SIG-M5 (cell line): ENCODE measurements at places on chromosomes 6 and 20.

DNA sequence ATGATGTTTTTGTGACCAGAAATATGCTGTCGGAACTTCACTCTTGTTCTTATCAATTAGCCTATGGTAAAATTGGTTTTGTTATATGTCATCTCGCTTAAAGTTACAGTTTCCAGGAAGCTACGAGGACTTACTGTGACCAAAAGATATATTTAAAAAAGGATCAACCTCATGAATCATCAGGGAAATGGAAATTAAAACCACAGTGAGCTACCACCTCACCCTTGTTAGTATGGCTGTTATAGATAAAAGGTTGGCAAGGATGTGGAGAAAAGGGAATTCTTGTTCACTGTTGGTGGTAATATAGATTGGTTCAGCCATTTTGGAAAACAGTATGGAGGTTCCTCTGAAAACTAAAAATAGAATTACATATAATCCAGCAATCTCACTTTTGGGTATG is 14.3 kb upstream of the INSM1 start:
- no peak for DNase-seq

DNA sequence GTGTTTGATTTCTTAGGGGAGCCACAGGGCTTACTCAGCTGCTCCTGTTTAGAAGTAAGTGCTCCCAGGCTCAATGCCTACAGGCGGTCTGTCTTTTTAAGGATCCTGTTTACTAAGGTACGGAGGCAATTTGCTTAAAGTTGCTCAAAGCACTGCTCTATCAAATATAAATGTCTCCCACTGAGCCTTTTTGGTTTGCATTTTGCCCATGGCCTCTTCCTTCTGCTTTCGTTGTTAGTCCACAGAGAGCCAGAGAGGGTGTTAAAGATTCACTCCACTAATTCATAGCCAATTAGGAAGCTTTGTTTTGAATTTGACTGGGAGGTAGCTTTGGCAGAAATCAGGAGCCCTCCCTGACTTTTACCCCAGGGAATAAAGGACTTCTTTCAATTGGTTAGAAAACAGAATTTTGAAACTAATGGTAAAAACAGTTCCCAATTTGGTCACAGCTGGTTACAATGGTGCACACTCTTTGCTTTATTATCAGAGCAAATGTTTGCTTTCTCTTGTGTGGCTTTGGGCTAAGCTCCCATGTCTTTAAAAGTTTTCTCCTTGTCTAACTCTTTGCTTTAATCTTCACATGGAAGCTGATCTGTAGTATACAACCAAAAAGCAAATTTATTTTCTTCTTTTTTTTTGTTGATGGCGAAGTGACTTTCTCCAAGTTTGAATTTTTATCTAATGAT is 126.2 kb downstream of the IMPG1 start:
- no peak for DNase-seq

DNA sequence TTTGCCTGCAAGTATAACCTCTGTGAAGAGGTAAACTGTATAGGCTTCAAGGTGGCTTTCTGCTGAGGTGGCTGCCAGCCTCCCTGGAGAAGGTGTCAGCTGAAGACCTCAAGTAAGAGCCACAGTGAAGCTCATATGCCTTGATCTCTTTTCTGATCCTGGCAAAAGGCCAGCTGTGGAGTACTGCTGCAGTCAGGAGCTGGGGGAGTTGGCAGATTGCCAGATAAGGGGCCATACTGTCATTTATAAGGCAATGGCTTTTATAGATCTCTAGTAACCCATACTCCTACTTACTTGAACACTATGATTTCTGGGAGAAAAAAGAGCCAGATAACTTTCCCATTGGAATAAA is 8.8 kb upstream of the CEP85L start:
- DNase-seq = no peak

- no peak for DNase-seq
Observed at GRCh38 chr6:122404444-122404843, 5.0 kb downstream of the HSF2 start.

GRCh38 chr6:133855276-133855990 is 33.5 kb upstream of the TCF21 start:
- DNase-seq = no peak

GRCh38 chr20:40547483-40548091 is 141.4 kb downstream of the MAFB start:
- DNase-seq = no peak

DNA sequence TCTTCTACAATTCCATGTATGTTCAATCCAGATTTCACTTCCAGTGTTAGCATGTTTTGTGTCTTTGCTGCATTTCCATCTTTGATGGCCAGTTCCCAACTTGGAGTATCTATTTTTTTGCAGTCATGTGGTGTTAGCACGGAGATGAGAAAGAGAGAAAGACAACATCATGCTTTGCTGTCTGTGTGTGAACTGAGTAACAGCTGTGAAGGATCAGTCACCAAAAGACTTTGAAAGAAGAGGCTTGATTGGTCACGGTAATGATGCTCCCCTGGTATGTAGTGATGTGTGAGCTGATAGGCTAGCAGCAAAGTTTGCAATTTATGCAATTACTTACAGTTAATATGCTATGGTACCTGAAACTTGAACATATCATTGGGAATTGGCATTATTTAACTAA is 731.3 kb upstream of the NRSN1 start:
- DNase-seq = no peak

DNA sequence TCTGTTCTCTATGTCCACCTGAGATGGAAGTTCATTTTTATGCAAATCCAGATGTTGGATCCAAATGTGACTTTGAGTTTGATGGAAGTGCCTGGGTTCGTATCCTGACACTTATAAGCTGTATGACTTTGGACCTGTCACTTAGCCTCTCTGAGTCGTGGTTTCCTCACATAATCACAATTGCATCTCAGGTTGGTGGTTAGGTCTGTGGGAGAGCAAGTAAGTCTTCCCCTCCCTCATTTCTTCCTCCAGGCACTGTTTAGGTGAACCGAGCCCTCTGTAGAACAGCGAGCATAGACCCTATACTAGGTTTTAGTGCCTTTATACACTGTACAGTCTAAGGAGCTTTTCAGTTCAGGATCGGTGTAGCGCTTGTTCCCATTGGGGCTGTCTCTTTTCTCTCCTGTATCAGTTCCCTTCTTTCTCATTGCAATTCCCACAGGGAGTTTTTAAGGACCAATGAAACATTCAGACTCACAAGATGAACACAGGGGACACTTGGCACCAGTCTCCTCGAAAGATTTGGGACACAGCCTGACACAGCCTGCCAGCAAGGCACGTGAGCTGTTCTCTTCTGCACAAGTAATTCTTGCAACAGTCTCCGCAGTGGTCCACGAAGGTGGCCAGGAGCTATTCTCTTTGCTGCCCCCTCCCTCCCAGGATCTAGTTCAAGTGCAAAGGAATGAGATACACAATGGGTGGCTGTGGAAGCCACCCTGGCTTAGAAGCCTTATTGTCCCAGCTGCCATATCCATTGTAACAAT is 11.8 kb downstream of the TOX2 start:
- DNase-seq = no peak

DNA sequence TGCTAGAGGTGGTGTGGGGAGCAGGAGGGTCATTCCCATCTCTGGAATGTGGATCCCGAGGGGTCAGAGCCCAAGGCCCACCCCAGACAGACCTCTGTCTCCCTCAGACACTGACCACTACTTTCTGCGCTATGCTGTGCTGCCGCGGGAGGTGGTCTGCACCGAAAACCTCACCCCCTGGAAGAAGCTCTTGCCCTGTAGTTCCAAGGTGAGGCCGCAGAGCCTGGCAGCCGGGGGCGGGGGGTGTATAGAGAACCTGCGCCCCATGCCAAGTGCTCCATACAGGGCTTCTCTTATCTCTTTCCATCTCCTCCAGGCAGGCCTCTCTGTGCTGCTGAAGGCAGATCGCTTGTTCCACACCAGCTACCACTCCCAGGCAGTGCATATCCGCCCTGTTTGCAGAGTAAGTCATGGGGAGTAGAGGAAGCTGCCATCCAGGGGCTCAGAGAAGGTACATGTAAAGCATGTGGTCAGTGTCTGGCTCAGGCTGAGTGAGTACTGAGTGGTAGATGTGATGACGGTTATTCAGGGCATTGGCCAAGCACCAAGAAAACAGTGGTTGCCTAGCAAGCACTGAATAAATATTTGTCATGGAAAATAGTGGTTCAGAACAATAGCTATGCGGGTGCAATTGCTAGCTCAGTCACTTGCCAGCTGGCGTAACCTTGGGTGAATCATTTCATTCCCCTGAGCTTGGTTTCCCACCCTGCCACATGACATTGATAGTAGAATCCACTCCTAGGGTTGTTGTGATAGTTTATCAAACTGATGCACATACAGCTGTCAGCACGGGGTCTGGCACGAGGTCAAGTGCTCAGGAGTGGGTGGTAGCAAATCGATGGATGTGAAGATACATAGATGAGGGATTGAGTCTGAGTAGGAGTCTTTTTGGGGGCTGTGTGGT is 3.5 kb downstream of the PIGT start:
- no peak for DNase-seq

DNA sequence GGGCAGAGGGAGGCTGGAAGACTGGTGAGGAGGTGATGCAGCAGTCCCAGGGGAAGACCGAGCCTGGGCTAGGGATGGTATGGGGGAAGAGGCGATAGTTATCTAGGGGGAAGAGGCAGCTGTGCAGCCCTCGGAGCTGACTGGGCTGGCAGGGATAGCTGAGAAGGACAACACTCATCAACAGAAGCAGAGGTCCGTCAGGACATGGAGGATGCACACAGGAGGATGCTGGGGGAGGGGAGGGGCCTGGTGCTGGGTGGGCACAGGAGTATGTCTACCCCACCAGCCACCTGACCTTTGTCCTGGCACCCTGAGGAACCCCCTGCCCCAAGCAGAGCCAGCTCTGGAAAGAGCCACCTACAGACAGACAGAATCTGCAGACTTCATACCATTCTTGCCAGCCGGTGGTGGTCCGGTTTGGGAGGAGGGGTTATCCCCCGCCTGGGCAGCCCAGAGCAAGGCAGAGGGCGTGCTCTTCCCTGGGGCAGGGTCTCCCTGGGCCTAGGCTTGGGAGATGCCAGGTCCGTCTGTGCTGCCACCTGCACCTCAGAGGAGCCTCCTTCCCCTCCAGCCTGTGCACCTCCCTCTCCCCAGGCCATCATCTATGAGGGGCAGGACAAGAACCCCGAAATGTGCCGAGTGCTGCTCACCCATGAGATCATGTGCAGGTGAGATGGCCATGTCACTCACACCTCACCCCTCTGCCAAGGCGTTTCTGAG is 14.9 kb downstream of the EBF4 start:
- DNase-seq = no peak

DNA sequence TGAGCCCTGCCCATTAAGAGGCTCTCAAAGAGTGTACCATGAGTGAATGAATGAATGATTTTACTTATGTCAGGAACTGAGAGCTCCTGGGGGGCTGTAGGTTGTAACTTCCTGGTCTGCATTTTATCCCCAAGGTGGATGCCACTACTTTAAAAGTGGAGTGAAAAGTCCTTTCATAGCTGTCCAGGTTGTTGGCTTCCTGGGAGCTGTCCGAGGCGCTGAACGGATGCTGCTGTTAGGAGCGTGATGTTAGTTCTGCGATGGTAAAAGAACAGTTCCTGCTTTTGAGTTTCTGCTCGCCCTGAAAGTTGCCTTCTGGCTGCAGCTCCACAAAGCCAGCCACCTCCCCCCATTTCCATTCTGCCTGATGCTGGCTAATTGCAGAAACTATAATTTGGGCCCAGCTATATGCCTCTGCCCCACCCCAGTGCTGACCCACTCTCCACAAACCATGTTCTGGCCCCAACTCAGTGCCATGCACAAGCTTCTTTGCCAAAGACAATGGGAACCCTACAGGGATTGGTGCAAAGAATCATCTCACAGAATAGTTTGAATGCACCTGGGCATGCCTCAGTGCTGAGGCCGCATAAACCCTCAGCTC is 330.9 kb upstream of the CDH4 start:
- no peak for DNase-seq

DNA sequence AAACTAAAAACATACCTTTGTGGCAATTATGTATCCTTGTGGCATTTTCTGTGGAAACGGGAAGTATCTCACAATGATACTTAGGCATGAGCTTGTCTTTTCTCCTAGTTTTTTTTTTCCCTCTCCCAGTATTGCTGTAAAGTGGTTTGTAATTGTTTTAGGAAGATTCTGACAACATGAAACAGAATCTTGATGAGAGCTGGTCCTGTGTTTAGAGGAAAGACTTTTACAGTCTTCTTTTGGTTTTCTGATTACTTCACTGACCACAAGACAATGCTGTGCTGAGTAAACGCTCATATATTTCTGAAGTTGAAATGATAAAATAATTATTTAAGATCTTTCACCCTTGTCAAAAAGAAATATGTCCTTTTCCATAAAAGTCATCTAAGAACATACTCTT is 201.2 kb downstream of the FOXC1 start:
- no peak for DNase-seq

GRCh38 chr6:44804546-44805159 is 417.1 kb downstream of the CDC5L start:
- no peak for DNase-seq

GRCh38 chr6:95431637-95432228 is 145.6 kb upstream of the MANEA start:
- no peak for DNase-seq

GRCh38 chr20:13700761-13701160 is 62.0 kb upstream of the TASP1 start:
- DNase-seq = no peak

DNA sequence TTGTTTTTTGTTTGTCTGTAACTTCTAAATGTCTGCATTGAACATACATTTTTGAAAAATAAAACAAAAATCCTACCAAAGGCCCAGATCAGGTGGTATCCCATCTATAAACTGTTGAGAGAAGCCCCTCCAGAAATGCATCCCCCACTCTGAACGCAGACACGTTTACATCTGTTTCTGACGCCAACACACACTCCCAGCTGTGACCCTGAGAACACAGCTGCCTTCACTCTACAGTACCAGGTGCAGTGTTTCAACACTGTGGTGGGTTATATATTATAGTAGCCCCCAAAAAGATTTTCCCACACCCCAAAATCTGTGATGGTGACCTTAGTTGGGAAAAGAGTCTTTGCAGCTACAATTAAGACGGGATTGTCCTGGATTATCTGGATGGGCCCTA is 199.1 kb upstream of the JARID2 start:
- no peak for DNase-seq

DNA sequence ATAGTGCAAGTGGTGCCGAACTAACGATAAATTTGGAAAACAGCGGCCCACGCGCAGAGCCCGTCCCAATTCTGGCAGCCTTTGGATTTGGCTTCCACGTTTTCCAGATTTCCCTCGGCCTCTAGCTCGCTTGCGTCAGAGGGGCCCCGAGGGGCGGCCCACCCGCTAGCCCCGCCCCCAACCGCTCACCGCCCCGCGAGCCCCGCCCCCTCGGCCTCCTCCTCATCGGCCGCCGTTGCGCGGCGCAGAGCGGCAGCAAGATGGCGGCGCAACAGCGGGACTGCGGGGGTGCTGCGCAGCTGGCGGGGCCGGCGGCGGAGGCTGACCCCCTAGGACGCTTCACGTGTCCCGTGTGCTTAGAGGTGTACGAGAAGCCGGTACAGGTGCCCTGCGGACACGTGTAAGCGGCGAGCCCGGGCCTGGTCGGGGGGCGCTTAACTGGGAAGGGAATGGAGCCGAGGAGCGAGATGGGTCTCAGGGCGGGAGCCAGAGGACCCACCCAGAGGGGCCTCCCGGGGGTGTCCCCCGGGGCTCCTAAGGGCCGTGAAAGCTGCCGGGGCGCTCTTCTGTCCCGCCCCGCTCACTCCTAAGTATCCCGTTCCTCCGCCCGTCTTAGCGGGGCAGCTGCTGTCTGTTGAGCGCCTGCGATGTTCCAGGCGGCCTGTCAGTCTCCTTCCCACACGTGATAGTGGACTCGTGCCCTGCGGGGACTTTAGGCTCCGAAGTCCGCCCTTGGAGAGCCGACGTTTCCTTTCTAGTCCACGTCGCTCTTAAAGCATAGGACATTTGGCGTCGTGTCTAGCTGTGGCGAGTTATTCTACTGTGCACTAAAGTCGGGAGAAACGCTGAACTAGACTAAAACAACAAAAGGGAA is at the start of gene RNF114:
RNF114 (plus strand) TSS at position 245 of the 874 bp plus-strand sequence; CDS start at position 261, 16 bp downstream.
- DNase-seq = no peak

- DNase-seq = no peak
Observed at GRCh38 chr20:43820731-43821330, 93.8 kb upstream of the TOX2 start.
